ENCODE measurements at places on chromosomes 11 and 22.

- no peak for DNase-seq
Measured at GRCh38 chr22:22166941-22167713, 77.5 kb upstream of the VPREB1 start.

DNA sequence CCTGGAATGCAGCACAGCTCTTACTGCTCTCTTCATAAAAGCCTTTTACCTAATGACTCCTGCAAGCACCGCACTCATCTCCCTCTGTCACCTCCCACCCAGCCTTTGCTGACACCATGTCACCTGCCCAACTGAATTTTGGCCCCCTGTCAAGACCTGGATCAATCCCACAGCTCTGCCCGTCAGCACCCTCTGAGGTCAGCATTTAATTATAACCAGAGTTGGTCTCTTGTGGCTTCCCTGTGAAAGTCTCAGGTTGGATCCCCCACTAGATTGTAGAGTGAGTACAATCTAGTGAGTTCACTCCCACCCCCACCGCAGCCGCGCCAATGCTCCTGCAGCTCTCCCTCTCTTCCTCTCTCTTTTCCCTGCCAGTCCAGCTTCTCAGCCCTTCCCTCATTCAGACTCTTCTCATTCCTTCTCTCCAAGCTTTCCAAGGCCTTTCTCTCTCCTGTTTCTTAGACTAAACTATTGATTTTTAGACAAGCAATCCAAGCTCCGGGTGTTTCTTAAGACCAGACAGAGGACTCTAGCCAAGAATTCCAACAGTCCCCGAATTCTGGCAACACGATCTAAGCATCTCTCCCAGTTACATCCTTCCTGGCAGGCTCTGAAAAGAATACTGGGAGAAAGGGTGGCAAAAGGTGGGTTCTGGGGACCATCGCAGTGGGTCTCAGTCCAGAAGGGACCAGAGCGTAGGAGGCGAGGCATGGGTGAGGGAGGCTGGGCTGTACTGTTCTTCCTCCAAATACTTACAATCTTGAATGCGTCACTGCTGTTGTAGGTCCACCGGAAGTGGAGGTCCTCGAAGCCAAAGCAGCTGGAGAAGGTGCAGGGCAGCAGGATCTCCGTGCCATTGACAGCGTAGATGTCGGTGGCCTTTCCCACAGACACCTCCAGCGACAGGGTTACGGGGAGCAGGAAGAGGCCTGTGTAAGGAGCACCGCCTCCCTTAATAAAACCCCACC lies 8.0 kb downstream of the SCN4B start:
- DNase-seq: no peak

DNA sequence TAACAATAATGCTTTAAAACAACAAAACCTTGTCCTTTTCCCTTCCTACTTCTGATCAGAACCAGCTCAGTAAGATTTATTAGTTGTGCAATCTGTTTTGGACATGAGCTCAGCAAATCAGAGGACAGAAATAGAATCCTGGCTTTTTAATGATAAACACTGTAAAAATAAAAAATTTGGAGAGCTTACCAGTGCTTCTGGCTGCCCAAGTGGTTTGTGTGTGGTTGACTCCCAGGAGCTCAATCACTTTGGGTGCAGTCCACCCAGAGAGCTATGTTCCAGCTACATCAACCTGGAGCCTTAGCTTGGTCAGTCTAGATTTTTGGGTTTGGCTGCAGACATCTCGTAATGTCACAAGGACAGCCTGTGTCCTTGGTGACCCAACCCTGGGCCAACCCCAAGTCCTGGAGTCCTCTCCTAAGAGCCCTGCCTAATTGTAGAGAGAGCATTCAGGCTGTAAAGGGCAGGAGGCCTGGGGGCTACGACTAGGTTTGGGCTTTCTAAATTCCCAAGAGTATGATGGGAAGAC lies 28.5 kb downstream of the CD44 start:
- peak; percentile 49 for DNase-seq

- DNase-seq: no peak
Measured at GRCh38 chr22:32607086-32607485, 132.5 kb downstream of the FBXO7 start.

GRCh38 chr11:12319461-12319951 lies 57.9 kb upstream of the PARVA start:
- DNase-seq: no peak

DNA sequence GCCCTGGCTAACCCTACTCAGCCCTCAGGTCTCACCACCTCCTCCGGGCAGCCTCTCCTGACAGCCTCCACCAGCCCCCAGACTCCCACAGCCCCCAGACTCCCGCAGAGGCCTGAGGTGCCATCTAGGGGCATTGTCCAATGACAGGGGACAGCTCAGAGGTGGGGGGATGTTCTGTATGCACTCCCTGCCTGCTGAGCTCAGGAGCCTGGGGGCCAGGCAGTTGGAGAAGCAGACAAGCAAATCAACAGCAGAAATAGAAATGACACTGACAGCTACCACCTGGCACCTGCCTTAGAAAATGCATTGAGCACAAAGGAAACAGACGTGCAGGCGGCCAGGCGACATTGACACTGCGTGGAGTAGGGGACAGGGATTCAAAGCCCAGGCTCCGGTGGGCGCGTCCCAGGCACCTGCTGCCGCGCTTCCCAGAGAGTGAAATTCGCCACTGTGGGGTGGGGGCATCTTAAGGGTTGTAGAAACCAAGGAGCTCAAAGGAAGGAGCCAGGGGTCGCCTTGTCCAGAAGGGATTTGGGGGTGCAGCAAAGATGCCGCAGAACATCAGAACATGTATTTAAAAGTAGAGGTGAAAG lies 22.5 kb upstream of the WNT7B start:
- no peak for DNase-seq

DNA sequence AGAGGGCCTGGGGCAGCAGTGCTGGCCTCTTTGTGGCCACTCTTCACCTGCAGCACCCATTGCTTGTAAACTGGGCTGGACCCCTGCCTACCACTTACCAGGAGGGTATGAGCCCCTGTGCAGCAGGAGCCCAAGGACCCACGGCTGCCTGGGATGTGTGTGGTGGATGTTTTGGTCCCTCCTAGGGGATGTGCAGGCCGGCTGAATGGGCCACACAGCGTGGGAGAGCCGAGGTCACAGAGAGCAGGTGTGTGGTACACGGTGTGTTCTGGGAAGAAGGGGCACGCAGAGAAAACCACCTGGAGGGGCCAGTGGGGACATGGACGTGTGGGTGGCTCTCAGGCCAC lies 19.3 kb upstream of the GNB1L start:
- DNase-seq: no peak

DNA sequence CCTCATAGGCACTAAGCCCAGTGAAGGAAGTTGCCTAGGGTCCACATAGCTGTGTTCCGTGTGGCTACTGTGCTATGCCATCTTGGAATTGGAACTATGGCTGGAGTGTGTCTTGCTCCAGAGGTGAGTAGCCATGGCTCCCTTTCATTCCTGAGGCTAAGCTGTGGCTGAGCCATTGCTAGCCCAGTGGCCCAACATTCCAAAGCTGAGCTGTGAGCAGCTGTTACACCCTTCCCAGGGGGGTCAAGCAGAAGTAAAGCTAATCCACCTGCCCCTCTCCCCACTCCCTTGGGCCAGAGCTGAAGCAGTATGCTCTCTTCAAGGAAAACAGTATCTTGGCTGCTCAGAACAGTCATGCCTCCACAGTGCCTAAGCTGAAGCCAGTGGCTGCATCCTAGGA lies 51.1 kb downstream of the USP35 start:
- no peak for DNase-seq

GRCh38 chr11:405323-405953 lies 9.4 kb downstream of the SIGIRR start:
- DNase-seq: peak; percentile 26

DNA sequence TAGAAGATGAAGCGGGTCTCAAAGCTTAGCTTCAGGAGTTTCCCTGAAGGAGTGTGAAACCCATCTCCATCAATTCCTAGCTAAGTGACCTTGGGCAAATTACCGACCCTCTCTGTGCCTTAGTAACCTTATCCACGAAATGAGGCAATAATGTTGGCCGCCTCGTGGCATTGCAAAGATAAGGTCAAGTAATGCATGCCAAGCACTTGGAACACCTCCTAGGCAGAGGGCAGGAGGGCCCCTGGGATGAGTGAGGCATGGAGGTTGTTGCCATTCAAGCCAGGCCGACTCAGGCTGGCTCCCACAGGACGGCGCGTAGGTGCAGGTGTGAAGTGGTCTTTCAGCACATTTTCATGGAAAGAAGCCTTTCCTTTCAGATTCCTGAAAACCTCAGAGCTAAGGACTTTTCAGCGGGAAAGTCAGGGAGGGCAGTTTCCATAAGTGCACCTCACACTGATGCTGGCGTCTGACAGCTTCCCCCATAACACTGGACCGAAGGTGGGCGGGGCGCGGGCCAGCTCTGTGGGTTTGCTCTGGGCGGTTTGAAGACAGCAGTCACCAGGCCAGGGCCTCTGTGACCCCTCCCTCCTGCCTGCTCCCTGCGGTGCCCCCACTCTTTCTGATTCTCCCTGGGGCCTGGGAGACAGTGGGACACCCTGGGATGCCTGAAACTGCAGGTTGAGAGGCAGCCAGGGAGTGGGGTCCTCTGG lies 25.2 kb downstream of the RPS6KA4 start:
- no peak for DNase-seq

GRCh38 chr11:102186551-102187191 lies 76.4 kb downstream of the YAP1 start:
- DNase-seq: no peak

GRCh38 chr11:35293035-35293434 lies 126.3 kb downstream of the SLC1A2 start:
- DNase-seq: no peak

GRCh38 chr22:36884349-36885158 lies 23.7 kb downstream of the NCF4 start:
- DNase-seq: peak; percentile 77

GRCh38 chr11:110614031-110614430 lies 98.2 kb downstream of the ARHGAP20 start:
- no peak for DNase-seq

DNA sequence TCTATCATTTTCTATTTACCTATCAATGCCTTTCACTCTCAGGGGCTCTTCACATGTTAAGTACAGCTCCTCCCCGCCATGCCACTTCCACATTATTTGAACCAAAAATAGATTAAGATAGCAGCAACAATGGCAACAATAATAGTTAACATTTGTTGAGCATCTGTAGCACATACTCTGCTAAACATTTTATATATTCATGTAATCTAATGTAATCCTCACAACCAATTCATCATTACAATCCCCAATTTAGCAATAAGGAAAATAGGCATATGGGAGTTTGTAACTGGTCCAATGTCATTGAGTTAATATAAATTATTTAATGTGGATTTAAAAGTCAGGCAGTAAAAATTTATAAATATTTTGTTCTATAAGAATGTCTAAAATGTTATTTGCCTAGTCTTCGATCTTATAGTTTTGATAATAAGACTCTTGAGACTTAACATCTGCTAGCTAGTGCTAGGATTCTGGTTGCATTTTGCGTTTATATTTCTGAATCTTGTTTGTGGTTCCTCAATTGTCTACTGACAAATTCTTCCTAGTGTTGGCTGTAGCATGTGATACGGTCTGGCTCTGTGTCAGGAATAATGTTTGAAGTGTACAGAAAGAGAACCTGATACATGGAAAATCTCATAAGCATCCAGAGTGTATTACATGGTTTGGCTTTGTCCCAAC lies 621.5 kb upstream of the LUZP2 start:
- no peak for DNase-seq

DNA sequence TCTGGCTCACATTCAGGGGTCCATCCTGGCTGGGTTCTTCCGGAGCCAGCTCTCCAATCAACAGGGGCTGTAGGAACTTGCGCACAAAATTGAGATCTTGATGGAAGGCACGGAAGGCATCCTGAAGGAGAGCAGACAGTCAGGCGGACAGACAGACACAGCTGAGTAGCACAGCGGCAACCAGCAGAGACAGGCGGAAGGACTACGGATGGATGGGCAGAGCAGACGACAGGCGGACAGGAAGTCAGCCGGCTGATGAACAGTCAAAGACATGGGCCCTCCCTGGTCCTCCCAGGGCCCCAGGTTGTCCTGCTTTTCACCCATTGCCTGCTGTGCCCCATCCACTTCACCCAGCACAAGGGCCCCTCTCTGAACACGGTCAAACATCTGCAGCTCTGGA lies 11.3 kb downstream of the FADS3 start:
- DNase-seq: no peak

DNA sequence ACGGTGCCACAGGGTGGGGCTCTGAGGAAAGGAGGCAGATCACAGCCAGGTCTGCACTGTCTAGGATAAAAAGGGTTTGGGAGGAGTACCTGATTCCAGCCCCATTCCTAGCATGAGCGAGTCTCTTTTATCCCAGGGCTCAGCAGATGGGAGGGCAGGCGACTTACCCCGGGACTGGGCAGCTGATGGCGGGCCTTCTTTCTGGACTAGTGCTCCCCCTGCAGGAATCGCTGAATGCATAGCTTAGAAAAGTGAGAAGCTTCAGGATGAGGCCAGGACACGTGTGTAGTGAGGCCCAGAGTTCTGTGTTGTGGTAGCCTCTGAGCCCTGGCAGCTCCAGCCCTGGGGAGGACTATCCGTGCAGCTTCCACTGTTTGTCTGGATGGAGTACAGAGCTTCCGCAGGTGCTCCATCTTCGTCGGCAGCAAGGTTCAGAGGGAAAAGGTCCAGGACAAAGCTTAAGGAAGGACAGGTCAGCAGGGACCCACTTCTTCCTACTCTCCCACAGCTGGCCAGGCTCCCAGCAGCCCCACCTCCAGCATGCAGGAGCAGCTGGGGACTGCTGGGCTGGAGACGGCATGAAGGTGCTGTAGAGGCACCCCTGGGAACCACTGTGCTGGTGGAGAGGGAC lies 30.4 kb downstream of the COMMD9 start:
- DNase-seq: peak; percentile 86

- DNase-seq: no peak
Measured at GRCh38 chr11:70720281-70720680, 322.0 kb downstream of the CTTN start.

- peak; percentile 79 for DNase-seq
Measured at GRCh38 chr11:118907051-118908042, 18.4 kb downstream of the BCL9L start.

- no peak for DNase-seq
Measured at GRCh38 chr22:22883090-22883727, 4.4 kb upstream of the IGLL5 start.

GRCh38 chr11:7306900-7307299 lies 55.2 kb downstream of the SYT9 start:
- DNase-seq: no peak

- no peak for DNase-seq
Measured at GRCh38 chr11:117857734-117858414, 18.6 kb downstream of the FXYD6 start.

GRCh38 chr11:114440121-114440860 lies 1.0 kb downstream of the REXO2 start:
- DNase-seq: peak; percentile 36

GRCh38 chr11:36328966-36329673 lies 33.0 kb downstream of the PRR5L start:
- no peak for DNase-seq

DNA sequence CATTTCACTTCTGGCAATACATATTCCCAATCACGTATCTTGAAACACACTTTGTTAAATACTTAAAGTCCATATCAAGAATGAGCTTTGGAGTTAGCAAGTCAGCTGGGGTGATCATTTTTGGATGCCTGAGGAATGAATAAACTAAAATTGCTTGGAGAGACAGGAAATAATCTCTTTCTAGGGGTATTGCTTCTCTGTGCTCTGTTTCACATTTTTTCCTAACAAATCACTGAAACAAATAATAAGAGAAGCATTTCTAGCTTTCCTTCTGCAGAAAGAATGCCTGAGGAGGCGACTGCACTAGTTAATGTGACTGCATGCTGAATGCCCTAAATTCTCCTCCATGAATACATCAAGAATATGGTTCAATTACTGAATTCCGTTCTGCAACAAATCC lies 541.4 kb upstream of the CCDC90B start:
- DNase-seq: peak; percentile 16
